ENCODE measurements at places on chromosomes 7 and 10.

DNA sequence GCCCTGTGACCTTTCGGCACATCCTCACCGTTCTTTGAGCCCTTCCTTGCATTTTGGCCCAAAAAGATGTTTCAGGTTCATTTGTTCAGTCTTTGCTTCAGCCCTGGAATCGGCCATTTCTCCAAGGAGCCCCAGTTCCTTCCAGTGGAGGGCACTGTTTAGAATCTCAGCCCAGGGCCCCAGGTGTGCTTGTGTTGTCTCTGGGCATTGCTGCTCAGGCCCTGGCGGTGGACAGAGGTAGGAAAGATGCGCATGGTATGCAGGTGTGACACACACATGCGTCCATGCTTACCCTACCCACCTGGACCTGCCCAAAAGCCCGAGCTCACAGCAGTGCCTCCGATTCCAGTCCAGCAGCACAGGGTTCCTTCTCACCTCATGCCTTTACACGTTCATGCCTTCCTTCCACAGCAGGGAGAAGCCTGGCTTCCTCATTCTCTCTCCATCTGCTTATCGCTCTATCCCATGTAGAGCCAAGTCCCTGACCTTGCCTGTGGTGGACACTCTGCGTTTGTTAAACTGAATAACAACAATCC lies 70.6 kb downstream of the LHPP start:
- DNase-seq: no peak

- DNase-seq: no peak
Measured at GRCh38 chr10:36423821-36424248, 701.6 kb upstream of the ANKRD30A start.

- no peak for DNase-seq
Measured at GRCh38 chr7:157949711-157950110, 612.9 kb downstream of the DNAJB6 start.

DNA sequence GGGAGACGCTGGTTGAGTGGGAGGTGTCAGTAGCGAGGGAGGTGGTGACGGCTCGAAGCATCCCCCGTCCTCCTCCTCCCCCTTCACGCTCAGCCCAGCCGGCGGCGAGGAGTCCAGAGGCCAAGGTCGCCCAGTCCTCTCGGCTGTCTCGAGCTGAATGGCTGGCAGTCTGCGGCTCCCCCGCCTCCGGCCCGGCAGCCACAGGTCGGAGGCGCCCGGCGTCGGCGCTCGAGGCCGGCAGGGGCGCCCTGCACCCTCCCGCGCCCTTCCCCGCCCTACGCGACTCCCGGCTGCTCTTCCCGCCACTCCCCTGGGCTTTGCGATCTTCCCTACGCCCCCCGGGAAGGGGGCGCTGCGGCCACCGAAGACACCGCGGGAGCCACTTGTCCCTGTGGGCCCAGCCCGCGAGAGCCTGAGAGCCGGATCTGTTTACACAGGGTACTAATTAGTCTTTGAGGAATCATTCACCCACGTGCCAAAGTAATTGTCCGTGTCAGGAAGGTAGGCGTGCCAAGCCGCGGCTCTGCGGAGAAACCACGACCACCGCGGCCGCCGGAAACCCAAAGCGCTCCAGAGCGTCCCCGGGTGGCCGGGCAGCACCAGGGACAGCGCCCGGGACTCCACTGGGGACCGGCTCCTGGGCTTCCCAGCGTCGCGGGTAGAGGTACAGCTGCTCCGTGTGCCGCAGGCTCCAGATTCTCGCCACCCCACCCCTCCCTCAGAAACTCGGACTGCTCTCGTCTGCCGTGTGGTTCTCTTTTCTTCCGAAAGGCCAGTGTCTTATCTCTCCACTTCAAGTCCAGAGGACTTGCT lies at the start of gene NXPH1:
Gene NXPH1, plus strand, starts transcription at position 133 of the 813 bp plus-strand sequence.
- no peak for DNase-seq

DNA sequence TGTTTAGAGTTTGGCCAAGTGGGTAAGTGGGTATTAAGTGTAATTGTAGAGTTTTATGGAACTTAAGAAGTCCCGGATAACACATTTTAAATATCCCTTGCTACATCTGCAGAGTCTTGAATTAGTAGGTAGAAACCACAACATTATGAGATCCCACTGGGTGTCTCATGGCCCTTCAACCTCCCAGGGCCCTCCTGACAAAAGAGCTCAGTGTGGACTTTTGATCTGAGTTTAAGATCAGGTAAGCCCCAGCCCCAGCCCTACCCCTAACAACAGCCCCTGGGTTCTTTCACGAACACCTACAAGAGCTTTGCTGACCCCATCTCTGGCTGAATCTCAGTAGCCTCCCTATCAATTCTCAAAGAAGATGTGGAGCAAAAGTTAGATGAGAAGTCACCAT lies 65.4 kb upstream of the STK17A start:
- DNase-seq: no peak

DNA sequence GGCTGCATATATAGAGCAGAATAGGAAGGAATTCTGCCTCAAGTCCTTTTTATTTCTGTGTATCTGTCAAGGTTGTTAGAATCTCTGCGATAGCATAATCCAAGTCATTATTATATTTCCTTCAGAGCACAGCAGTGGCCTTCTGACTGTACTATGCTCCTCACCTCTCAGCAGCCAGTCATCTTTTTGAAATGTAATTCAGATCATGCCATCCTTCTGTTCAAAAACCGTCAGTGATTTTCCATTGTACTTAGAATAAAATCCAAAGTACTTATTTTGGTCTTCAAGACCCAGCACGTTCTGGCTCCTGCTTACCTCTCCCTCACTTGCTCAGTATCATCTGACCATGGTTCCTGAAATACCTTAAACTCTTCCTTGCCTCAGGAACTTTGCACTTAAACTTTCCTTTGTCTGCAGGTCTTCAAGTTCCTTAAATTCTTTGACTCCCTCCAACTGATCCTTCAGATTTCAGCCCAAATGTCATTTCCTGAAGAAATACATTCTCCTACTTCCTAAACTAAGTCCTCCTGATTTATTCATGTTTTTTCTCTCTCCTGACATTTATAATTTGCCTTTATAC lies 112.4 kb downstream of the ST7 start:
- no peak for DNase-seq

DNA sequence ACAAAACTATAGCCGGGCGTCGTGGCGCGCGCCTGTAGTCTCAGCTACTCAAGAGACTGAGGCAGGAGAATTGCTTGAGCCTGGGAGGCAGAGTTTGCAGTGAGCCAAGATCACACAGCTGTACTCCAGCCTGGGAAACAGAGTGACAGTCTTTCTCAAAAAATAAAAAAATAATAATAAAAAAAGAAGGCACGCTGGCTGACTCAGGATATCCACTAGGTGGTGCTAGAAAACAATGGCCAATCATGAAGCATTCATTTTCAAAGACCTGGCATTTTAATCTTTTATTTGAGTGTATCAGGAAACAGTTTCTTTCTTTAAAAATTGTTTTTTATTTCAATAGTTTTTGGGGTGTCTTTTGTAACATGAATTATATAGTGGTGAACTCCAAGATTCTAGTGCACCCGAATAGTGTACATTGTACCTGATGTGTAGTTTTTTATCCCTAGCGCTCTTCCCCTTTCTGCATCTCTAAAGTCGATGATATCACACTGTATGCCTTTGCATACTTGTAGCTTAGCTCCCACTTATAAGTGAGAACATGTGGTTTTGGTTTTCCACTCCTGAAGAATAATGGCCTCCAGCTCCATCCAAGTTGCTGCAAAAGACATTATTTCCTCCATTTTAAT lies 88.6 kb downstream of the LYZL1 start:
- no peak for DNase-seq

GRCh38 chr10:104274762-104275721 lies 6.1 kb downstream of the GSTO2 start:
- peak; percentile 41 for DNase-seq

- peak; percentile 46 for DNase-seq
Measured at GRCh38 chr7:106285855-106286492, 1.2 kb upstream of the NAMPT start.

DNA sequence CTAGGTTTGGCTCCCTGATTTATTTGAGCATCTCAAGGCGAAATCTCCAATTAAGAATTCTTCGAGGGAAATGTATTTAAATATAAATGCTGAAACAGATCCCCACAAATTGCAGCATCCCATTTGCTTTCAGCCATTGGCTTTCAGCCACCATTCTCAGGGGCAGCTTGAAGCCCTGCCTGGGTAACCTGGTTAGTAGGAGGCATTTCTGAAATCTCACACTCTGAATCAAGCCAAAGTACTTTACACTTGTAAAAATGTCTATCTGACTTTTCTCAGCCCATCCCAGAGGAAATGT lies 49.1 kb downstream of the GCC1 start:
- no peak for DNase-seq

GRCh38 chr10:110793128-110793812 lies 78.5 kb upstream of the PDCD4 start:
- DNase-seq: no peak

All from activated CD4-positive, alpha-beta T cell treated with anti-CD3 and anti-CD28 coated beads for 24 hours (primary cell).